SW480 (cell line): ENCODE measurements at places on chromosomes 16 and 17.

- peak; percentile 97 for DNase-seq
Measured at GRCh38 chr17:57294629-57295501, 38.5 kb downstream of the MSI2 start.

GRCh38 chr17:58060596-58061191 is 22.5 kb upstream of the DYNLL2 start:
- no peak for DNase-seq

- DNase-seq, result no peak
Measured at GRCh38 chr16:65538976-65539375, 417.1 kb upstream of the CDH11 start.

GRCh38 chr17:57755480-57756070 is 10.5 kb upstream of the CCDC182 start:
- no peak for DNase-seq

- DNase-seq, result no peak
Measured at GRCh38 chr17:76562734-76563148, 22.9 kb downstream of the PRCD start.
